Stimulated activated CD8-positive, alpha-beta memory T cell treated with anti-CD3 and anti-CD28 coated beads, Interleukin-4, amount 100 ng/mL, for 48 hours (primary cell): ENCODE measurements at places on chromosomes 7 and 10.

DNA sequence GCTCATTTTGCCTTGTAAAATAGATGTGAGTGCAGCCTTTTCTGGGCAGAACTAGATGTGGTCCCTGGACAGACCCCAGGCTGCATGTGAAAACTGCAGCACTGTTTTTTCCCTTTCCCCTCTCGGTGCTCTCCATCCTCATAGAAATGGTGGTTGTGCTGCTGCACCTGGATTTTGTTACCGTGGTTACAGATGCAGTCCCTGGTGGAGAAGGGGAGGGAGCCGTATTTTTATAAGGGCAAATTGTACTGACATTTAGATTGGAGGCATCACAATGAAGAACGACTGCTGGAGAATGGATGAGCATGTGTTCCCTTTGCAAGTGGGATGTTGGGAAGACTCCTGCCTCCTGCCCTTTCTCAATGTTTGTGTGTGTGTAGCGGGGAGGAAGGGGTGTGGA is 469.9 kb downstream of the CCSER2 start:
- DNase-seq = no peak

DNA sequence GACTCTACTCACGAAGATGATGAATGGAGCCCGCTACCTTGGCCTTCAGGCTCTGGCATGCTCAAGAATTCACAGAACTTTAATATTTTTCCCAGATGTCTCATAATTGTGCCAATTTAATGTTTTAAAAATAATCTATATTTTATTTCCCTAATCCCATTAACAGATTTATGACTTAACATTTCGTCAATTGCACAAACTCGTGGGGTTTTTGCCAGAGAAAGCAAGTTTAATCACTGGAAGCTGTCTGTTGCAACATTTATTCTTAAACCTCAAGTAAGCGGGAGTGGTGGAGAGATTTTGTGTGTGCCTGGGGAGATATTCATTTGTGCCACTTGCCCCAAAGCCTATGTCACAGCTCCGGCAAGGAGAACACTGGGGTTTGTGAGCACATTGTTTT is 117.9 kb downstream of the TEX36 start:
- no peak for DNase-seq

- no peak for DNase-seq
These were observed 84.1 kb downstream of the CCSER2 start for GRCh38 chr10:84412482-84412881.

- no peak for DNase-seq
These were observed 78.1 kb upstream of the PHYHIPL start for GRCh38 chr10:59098387-59098786.

GRCh38 chr7:56199639-56200038 is 83.4 kb upstream of the NUPR2 start:
- no peak for DNase-seq

DNA sequence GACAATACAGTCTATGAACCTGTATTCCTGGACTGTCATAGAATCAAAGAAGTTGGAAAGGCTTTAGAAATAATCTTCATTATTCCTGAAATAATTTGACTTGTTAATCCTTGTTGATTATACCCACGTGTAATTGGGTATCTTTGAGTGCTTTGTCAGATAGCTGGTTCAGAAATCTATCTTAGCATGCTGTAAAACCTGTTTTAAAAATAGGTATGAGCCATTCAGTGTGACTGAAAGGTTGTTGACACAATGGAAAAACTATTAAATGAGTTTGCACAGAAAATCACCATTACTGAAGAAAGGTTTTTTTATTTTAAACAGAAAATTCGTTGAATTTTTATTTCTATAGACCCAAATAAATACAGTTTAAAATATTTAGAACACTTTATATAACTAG is 38.7 kb downstream of the PHTF2 start:
- no peak for DNase-seq

- no peak for DNase-seq
These were observed 419.8 kb downstream of the GRID1 start for GRCh38 chr10:85946713-85947326.

- DNase-seq = peak; percentile 64
These were observed 1.3 kb upstream of the BMPER start for GRCh38 chr7:33903791-33904680.

GRCh38 chr7:128053023-128053422 is 21.8 kb upstream of the LRRC4 start:
- DNase-seq = no peak

GRCh38 chr7:139431459-139431858 is 52.0 kb downstream of the KLRG2 start:
- no peak for DNase-seq

DNA sequence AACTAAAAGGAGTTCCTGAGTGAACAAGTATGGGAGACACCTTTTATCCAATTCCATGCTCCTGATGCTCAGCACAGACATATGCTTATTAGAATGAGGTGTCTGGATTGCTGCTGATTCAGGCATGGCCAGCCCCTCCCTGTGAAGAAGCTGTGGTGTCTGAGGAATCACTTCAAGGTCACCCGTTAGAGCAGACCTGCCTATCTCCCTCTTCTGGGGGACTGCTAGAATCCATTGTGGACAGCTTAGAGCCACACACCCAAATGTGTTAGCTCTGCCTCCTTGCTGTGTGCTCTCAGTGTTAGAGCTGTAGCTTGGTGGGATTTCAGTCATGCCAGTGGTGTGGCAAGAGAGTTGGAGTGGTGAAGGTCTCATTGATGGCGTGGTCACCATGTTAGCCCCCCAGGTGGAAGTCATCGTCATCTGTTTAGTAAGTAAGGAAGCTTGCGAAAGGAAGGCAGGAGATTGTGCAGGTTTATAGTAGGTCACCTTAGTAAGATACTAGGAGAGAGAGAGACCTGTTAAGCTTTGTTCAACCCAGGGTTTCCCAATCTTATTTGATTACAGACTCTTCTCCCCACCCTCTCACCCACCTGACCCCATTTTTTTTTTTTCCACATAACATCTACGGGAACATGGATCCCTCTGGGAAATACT is 12.8 kb downstream of the PRXL2A start:
- DNase-seq = no peak

DNA sequence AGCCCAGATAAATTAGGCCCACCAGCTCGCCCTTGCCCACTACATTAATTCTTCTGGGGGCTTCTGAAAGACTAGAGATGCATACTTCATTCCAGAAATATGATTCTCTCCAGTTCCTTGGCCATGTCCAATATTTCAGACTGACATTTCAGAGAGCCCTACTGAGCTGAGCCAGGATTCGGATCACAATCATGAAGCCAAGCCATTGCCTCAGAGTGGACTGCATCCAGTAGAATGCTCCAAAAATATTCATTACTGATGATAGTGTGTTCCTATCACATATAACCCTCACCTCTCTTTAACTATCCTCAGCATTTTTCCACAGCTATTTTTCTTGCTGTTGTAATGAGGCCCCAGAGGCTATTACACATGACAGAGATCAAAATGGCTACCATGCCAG is 38.7 kb downstream of the ARMH3 start:
- DNase-seq = no peak
